ENCODE measurements at places on chromosomes 1 and 21.

DNA sequence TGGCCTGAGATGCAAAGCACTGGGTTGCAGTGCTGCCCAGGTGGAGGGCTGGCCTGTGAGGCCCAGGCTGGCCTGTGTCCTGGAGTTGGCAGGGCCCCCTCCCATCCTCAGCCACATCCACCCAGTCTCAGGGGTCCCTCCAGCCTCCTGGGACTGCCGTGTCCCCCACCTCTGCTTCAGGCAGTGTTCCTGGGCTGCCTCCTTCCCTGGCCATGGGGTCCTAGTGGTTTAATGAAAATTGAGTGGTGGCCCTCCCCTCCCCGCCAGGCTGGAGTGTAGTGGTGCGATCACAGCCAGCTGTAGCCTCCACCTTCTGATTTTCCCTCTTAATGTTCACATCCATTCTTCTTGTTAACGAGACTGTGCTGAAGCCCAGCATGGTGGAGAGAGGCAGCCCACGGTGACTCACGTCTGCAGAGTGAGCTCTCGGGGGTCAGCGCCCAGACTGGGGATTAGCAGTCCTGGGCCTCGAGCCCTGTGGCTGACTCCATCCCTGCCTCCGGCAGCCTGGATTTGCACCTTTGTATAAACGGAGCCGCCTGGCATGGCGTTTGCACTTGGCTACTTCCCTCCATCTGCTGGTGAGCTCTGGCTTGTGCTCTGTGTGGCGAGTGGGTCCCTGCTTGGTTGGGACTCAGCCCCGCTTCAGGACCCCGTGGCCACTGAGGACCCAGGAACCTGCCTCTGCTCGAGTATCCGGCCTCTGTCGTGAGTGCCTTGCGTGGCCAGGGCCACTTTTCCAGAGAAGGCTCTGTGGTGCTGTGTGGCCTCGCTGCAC is 6.9 kb downstream of the MIB2 start:
- DNase-seq, result no peak

DNA sequence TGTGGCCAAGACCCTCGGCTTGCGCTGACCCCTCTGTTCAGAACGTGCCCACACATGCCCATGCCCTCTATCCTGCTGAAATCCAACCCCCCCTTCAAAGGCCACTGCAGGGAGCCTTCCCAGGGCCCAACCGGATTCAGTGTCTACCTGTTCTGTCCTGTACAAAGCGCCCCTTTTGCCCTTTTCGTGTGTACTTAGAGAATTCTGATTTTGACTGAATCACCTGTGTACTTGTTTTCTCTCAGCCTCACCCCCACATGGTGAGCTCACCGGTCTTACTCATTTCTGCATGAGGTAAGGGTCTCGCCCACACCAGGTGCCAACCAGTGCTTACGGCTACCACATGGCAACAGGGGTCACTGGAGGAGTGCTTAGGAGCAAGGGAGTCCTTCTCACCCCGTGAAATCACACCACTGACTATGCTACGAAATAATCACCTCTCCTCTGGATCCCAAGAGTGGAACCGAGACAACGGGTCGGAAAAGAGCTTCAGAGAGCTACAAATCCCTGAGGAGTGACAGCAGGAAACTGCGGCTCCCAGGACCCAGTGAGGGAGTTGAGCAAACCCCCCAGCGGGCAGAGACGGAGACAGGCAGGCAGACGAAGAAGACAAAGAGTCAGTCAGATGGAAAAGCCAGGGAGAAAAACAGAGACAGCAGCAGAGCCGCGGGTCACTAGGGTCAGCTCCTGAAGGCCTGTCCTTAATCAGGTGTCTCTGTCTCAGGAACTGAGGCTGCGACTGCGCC is 2.1 kb upstream of the S100A2 start:
- no peak for DNase-seq

DNA sequence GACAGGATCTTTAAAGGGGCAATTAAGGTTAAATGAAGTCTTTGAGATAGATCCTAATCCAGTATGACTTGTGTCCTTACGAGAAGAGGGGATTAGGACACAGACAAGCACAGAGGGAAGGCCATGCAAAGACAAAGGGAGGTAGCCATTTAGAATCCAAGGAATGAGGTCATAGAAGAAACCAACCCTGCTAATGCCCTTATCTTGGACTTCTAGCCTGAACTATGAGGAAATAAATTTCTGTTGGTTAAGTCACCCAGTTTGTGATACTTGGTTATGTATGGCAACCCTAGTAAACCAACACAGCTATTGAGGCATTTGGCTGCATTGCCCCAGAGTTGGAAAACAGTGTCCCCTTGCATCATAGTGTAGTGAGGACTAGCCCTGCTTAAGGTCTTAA is 121.3 kb downstream of the MAST2 start:
- DNase-seq, result no peak

- DNase-seq, result no peak
These were observed 51.4 kb downstream of the DISC1 start for GRCh38 chr1:231678011-231678432.

DNA sequence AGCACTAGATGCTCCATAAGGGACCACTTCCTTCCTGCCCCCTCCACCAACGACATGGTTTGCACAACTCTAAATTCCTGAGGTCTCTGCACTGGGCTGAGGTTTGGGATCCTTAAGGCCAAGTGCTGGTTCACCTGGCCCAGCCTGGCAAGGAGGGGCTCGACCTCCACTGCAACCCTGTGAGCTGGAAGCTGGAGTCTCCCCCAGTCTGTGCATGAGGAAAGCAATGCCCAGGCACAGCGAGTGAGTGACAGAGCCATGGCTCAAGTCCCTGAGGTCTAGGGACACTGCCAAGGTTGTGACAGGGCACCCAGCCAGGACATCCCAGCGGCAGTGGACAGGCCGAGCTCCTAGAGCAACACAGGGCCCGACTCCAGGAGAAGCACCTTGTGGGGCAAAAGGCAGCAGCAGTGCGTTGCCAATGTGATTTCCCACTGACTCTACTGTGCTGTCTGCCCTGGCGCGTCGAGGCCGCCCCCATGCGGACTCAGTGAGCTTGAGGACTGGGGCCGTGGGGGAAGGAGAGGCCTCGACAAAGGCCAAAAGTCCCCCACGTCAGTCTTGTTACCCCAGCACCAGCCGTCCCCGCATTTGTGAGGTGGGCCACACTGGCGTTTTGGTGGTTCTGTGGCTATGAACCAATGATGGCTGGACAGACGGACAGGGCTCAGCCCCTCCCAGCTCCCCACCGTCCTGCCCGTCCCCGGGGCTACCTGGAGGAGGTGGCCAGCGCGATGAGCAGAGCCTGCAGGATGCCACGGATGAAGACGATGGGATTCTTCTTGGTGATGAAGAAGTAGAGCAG is 30.0 kb downstream of the PODN start:
- DNase-seq, result no peak

DNA sequence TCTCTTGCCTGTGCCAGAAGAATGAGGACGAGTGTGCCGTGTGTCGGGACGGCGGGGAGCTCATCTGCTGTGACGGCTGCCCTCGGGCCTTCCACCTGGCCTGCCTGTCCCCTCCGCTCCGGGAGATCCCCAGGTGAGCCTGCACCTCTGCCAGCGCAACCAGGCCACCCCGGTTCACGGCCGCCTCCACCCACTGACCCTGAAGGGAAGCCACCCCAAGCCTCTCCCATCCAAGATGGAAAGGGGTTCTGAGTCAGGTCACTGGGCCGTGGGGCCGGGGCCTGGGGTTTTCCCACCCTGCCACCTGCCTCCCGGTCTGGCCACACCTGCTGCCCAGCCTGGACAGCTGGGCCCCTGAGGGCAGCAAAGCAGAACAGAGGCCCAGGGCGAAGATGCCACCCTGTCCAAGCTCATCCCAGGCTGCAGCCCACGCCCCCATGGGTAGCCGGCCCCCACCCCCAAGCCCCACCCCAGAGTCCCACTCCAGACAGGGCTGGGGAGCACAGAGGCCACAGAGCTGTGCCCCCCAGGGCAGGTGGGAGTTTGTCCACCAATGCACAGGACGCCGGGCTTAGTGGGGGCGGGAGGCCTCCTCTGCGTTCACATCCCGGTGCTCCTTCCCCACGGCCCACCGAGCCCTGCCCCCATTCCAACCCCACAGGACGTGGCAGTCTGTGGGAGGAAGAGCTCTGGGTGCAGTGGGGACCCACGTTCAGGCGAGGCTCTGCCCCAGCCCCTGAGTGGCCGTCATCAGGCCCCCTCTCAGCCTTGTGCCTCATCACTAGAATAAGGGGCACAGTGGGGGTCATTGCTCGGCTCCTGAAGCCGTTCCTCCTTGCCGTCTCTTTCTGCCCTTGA is 5.6 kb downstream of the AIRE start:
- DNase-seq, result no peak

DNA sequence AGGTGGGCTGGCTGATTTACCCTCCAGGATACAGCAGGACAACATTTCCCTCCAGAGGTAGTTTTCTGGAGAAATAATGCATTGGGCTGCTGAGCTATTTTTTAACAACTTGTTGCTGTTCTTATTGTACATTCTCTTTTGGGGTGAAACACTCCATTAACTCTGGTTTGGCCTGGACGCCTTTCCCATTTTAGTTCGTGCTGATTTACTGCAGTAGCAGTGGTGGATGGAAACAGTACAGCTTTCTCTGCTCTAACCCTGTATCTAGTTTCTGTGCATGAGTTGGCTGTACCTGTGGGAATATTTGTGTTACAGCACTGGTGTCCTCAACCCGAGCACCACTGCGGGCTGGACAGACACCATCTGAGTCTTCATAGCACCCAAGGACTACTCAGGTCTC is 325.3 kb downstream of the ASTN1 start:
- DNase-seq, result no peak

DNA sequence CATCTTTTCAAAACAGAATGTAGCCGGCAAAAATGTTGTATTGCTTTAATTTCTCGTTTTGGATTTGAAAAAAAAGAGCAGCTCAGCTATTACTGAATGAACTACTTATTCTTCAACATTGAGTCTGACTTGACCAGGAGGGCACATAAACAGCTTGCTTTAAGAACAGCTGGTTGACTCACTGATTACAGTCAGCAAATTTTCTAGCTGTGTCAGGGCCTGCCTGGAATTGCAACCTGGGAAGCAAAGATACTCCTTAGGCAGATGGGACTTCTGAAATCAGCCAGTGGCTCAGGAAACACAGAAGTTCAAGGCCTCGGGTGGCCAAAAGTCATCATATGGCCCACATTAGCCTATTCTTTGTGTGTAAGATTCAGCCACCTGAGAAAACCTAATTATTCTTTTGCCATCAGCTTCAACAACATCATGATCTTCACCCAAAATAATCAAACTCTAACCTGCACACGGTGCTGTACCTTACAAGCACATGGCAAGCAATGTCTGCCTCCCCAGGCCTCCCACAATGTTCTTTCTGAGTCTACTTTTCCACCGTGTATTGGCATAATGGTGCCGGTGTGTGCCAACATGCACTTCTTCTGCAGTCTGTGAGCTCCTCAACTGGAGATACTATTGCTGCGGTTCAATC is 307.2 kb downstream of the HHIPL2 start:
- DNase-seq, result no peak

DNA sequence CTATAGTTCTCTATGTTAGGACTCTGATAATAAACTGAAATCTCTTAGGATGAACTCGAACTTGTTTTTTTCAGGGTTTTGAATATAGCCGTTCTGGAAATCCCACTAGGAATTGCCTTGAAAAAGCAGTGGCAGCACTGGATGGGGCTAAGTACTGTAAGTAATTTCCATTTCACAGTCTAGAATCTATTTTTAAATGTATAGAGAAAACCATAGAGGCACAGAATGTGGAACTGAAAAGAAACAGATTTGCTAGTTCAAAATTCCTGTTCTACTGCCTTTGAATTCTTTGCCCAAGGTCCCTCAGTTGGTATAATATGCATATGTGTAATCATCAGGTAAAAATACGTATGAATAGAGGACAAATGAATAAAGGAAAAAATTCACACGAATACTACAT is 4.8 kb downstream of the CTH start:
- no peak for DNase-seq

- no peak for DNase-seq
These were observed 57.9 kb upstream of the SSBP3 start for GRCh38 chr1:54464031-54464476.

DNA sequence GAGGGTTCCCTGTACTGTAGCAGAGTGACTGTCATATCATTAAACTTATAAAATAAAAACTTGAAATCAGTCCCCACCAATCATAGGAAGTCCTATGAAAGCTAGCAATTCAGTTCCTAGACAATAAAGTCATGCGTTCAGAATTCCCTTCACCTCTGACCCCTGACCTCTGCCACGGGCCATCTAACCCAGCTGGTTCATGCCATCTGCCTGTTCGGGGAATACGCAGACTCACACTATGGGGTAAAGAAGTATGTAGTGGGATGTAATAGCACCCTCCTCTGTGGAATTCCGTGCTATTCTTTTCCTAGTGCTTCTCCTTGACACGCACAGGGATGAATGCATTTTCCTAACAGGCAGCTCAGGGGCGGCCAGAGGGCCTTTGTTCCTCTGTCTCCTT is 2.1 kb downstream of the GSTM4 start:
- no peak for DNase-seq

GRCh38 chr1:226738995-226739695 is at the start of gene ITPKB:
ITPKB (minus strand) TSS chr1:226739282; CDS start chr1:226737458, 1,824 bp downstream.
- DNase-seq, result no peak

DNA sequence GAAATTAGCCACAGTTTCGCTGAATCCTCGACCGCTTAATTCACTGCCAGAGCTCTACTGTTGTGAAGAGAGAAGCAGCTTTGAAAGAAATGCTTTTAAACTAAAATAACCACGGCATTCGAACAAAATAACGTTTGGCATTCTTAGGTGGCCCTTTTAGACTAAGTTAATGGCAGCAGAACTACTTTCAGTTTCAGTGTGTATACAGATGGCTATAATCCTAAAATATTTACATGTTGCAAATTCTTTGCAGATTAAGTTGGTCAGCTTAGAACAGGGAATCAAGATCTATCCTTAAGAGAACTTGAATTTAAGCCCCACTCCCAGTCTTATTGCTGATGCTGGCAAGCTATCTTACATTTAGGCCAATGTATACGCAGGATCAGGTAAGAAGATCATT is 62.7 kb downstream of the ADSS2 start:
- DNase-seq, result no peak

GRCh38 chr1:201092738-201093137 is 19.5 kb downstream of the CACNA1S start:
- DNase-seq, result no peak

DNA sequence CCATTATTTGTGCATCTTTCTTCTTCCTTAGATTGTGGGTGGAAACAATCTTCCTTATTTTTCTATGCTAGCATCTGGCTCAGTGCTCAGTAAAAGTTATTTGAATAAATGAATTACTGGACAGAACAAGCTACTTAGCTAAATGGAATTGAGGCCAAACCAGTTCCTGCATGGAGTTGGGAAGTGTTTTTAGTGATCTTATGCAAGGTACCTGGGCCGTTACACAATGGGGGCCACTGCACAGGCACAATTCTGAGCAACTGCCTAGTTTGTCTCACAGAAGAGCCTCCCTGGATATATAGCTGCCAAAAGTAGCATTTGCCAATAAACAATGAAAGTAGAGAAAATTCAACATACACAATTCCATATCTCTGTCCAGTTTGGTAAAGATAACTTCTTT is 27.0 kb upstream of the SERBP1 start:
- no peak for DNase-seq

GRCh38 chr21:33975548-33976081 is 60.0 kb upstream of the ATP5PO start:
- no peak for DNase-seq

- no peak for DNase-seq
These were observed 53.8 kb downstream of the NGF start for GRCh38 chr1:115284209-115284608.

- DNase-seq, result no peak
These were observed 18.0 kb upstream of the TRAPPC10 start for GRCh38 chr21:43994085-43994484.

- no peak for DNase-seq
These were observed 9.9 kb downstream of the PTPN22 start for GRCh38 chr1:113861641-113862040.

GRCh38 chr1:201171063-201172036 is 17.1 kb upstream of the TMEM9 start:
- DNase-seq, result no peak

GRCh38 chr1:32894681-32895080 is 6.5 kb downstream of the TMEM54 start:
- DNase-seq, result no peak
